ENCODE measurements at places on chromosomes 2 and 18. TPM values are rescaled to one million over a fixed set of nuclear protein-coding genes. Genes with fewer than 3 reads are reported as not detected.

Gene DAPL1
- total RNA-seq, result 0.50 TPM

Gene LCT
- total RNA-seq, result not detected

Gene SP5
- total RNA-seq, result 0.25 TPM

Gene IL18RAP
- total RNA-seq, result 2.0 TPM

Gene COLEC12
- 7.4 TPM for total RNA-seq

Gene IFT172
- total RNA-seq, result 40.3 TPM

Gene TWIST2
- 1.4 TPM for total RNA-seq

Gene CD302
- 33.2 TPM for total RNA-seq

Gene APOB
- total RNA-seq, result 0.57 TPM

Gene TMEM17
- total RNA-seq, result 3.2 TPM

Gene PRKRA
- total RNA-seq, result 43.0 TPM

Gene IL1F10
- total RNA-seq, result not detected

Gene ADI1
- 74.0 TPM for total RNA-seq

Gene ACTG2
- 13.7 TPM for total RNA-seq

Gene STRN
- total RNA-seq, result 42.7 TPM

Gene SERPINB4
- total RNA-seq, result not detected

Gene DIPK1C
- 0.09 TPM for total RNA-seq

Gene PPP1R7
- 64.6 TPM for total RNA-seq

Gene MROH2A
- total RNA-seq, result not detected

Gene FAHD2B
- total RNA-seq, result 8.8 TPM

Gene GCG
- not detected for total RNA-seq

Gene UGT1A10
- total RNA-seq, result not detected

Gene SLC38A11
- total RNA-seq, result 20.0 TPM

Gene MATN3
- total RNA-seq, result 5.0 TPM

Gene CDH19
- 0.94 TPM for total RNA-seq

Gene POTEC
- not detected for total RNA-seq

Gene TUBB8B
- not detected for total RNA-seq

Gene TCF4
- 60.3 TPM for total RNA-seq

Gene UGT1A8
- total RNA-seq, result not detected

Gene CD207
- total RNA-seq, result 0.66 TPM
